ENCODE measurements at places on chromosomes 3 and 15.

DNA sequence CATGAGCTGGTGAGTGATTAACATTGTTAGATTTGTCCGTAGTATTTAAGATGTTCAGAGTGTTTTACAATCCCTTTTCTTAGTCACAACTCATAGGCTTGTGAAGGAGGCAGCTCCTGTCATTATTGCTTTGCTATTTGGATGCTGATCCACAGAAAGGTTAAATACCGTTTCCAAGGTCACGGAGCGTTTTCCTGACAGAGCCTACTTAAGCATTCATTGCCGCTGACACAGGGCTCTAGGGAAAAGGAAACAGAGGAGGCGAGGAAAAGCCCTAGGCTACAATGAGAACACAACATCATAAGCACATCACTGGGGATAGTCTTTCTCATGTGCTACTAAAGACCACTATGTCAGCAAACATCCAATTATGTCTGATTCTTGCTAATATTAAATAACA, 38.5 kb upstream of the CPB1 start:
- no peak for DNase-seq

DNA sequence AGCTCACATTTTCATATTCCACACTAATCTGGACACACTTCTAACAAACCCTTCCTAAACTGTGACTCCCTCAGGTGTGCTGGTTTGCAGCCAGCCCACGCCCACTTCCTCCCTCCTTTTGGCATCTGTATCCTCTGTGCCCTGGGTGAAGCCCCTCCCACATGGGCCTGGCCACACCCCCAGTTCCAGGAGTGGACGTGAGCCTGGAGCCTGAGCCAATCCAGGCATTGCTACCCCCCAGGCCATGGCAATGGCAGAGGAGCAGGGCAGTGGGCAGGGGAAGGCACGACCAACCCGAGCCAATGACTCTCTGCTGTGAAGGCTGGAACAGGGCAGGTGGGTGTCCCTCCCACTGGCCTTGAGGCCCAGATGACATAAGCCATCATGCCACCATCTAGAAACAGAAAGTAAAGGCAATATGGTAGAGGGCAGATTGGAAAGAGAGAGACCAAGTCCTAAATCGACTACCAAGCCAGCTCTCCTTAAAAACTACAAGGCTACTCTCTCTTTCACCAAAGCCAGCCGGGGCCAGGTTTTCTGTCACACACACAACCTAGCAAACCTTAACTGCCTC, 18.6 kb downstream of the FAM174B start:
- DNase-seq, result no peak

GRCh38 chr3:50405249-50405648, 45.9 kb upstream of the TMEM115 start:
- no peak for DNase-seq

- peak; percentile 71 for DNase-seq
Measured at GRCh38 chr3:11060500-11061251, 68.1 kb downstream of the SLC6A1 start.

- DNase-seq, result no peak
Measured at GRCh38 chr15:29056839-29057450, 171.2 kb downstream of the APBA2 start.

DNA sequence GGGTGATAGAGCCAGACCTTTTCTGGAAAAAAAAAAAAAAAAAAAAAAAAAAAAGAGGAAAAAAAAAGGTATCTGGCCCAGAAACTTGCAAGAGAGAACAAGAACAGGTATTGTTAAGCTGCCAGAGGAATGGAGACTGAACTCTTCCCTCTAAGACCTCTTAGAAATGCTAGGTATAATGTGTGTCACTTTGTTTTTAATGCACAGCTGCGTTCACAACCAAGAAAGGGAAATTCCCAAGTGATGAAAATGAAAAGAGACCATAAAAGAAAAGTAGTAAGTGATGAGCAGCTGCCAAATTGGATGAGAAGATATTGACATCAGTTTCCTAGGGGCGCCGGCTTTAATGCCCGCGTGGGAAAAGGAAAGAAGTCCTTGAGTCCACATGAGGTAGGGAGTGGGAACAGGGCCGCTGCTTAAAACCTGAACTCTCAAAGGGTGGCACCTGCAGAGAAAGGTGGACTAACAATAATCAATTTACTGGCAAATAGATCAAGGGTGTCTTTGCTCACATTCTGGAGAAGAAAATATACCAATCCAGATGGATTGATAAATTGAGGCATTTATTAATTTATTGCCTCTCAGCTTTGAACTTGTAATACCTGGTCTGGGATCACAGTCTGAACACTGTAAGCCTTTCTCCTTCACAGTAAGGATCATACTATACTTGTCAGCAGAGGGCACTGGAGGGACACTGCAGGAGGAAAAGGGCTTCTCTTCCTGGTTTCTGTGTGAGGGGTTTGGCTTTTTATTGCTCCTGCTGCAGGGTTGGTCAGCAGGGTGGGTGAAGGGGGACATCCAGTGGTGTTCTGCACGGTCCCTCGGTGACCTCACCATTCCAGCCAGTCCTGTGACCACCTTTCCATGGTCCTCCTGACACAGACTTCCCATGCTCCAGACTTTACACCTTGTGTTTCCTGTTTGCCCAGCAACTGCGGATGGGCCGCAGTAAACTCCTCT, 131.6 kb downstream of the AQP9 start:
- peak; percentile 53 for DNase-seq

DNA sequence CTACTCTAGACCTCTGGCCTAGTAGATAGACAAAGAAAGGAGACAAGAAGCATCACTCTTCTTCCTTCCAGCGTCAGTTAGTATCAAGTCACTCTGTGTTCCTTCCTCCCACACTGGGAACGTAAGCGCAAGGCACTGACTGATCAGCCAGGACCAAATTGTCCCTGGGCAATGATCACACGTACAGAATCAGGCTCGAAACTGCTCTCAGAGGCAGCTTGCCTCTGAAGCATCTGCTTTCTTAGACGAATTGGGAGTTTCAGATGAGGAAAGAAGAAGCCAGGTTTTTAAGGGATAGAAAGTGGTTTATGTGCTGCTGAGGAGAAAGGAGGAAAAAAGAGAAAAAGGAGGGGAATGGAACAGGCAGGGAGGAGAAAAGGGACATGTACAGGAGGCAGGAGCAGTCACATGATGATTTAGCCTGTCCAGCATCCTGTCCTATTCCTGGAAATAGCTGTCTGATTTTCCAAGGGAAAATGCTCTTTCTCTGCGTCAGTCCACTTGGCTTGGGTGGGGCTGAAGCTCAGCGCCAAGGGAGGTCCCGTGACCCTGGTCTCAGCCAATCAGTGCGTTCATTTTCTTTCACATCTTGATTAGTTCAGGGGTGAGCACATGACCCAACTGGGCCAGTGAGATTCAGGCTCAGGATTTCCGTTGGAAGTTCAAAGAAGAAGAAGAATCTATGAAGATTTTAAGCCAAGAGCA, 102.0 kb upstream of the PRICKLE2 start:
- no peak for DNase-seq

- peak; percentile 19 for DNase-seq
Measured at GRCh38 chr3:124078953-124079911, 87.3 kb upstream of the ROPN1 start.

- no peak for DNase-seq
Measured at GRCh38 chr3:146682171-146682570, 77.0 kb upstream of the PLSCR5 start.

GRCh38 chr3:170809007-170809974, 60.7 kb downstream of the RPL22L1 start:
- DNase-seq, result peak; percentile 19

DNA sequence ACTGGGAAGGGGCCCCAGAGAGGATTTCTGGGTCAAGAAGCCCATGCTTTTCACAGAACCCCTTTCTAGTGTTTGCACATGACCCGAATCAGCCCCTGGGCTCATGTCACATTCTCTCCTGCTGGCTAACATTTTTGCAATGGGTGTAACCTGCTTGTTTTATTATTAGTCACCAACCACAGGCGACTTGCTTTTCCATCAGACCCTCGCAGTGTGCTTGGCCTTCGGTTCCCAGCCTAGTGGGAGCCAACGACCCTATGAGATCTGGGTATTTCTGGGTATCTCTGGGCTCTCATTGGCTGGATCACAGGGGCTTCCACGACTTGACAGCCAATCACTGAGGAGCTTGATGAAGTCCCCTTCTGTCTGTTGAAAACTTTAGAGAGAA, 11.0 kb upstream of the FBLN2 start:
- peak; percentile 72 for DNase-seq

GRCh38 chr3:45874677-45875346, 11.5 kb upstream of the CCR9 start:
- no peak for DNase-seq

DNA sequence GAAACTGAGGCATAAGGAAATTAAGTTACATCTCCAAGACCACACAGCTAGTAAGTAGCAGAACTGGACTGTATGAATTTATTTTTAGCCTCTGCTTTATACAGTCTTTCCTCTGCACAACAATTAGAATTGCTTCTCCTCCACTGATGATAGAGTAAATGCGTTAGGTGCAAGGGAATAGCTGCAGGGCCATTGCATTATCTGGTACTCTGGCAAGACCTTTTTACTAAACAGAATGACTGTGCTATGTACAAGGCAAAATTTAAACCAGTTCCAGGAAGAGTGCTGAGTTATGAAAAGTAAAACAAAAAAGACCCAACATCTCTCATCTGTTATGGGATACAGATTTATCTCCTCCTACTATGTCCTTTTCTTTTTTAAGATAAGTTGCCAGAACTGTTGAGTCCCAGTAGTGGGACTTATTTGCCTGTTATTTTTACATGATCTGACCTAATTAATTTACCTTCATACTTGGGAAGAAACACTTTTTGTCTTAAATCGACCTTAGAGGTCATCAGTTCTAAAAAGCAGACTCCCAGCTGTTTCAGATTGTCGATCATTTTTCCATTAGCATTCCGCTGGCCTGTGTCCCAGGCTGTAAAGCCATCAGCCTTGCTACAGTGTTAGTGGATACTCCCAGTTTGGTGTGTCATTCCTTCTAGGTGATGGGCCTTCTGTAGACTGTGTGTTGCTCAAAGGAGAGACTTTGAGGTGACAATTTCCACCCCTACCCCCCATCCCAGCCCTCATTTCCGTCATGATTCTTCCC, 147.5 kb upstream of the NUDT16 start:
- no peak for DNase-seq

All from A549 (cell line).